Fibroblast of the aortic adventitia (primary cell): ENCODE measurements at places on chromosomes 11 and 22. TPM values are rescaled to one million over a fixed set of nuclear protein-coding genes. Genes with fewer than 3 reads are reported as not detected.

NXF1 gene
- 27.8 and 77.6 TPM in 2 replicates for total RNA-seq

ZPR1 gene
- 25.5 and 37.1 TPM in 2 replicates for total RNA-seq

NRXN2 gene
- 3.3 and 3.4 TPM in 2 replicates for total RNA-seq

NLRP14 gene
- 0.18 TPM in 1 of 2 replicates, not detected in the other for total RNA-seq

TIMP3 gene
- 153 and 329 TPM in 2 replicates for total RNA-seq

KCNJ1 gene
- total RNA-seq = 0.25 TPM in 1 of 2 replicates, not detected in the other

DNA sequence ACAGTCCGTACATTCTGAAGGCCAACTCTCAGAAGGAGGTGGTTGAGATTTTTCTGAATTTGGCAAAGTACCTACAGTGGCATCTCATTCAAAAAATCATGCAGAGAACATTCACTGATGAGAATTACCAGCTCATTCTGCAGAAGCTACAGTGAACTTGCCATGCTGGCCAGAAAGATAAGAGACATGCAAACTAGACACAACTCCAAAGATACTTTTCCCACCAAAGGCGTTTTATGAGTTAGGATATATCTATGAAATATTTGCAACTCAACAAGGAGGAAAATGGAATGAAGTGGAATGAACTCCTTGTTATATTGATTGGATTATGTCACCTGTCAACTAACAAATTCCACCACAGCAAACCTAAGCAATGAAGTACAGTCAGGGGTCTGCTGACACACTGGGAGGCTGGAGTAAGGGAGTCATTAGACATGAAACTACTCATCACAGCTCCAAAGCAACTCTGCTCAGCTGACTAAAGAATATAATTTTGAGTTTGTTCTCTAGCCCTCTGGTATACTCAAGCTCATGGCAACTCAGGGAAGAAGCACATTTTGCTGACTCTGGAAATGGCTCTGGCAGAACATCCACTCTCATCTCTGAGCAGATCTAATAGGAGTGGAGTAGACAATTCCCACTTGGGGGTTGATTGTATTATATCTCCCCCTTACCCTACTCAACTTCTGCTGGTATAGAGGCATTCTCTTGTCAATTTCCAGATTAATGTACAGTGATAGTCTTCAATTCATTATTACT, 22.9 kb downstream of the MAML2 start:
- DNase-seq = no peak

- peak; percentile 45 for DNase-seq
Measured at GRCh38 chr11:60925868-60926267, 1.6 kb downstream of the TMEM132A start.

- peak; percentile 32 for DNase-seq
Measured at GRCh38 chr22:49934160-49934890, 15.9 kb downstream of the CRELD2 start.

GRCh38 chr11:116595305-116595880, 177.4 kb downstream of the BUD13 start:
- DNase-seq = no peak

- peak; percentile 65 for DNase-seq
Measured at GRCh38 chr11:64086258-64087123, 50.8 kb downstream of the FLRT1 start.

- DNase-seq = peak; percentile 55
Measured at GRCh38 chr11:22624742-22625447, 728 bp downstream of the FANCF start.

- DNase-seq = no peak
Measured at GRCh38 chr11:44224867-44225501, 85.0 kb downstream of the ALX4 start.

- no peak for DNase-seq
Measured at GRCh38 chr22:28043266-28043665, 124.2 kb upstream of the PITPNB start.

GRCh38 chr22:48536541-48537342, 1290.9 kb downstream of the BRD1 start:
- no peak for DNase-seq

GRCh38 chr11:47553406-47553743, 443 bp upstream of the CELF1 start:
- DNase-seq = peak; percentile 39

- no peak for DNase-seq
Measured at GRCh38 chr11:112658431-112658878, 302.8 kb upstream of the NCAM1 start.

DNA sequence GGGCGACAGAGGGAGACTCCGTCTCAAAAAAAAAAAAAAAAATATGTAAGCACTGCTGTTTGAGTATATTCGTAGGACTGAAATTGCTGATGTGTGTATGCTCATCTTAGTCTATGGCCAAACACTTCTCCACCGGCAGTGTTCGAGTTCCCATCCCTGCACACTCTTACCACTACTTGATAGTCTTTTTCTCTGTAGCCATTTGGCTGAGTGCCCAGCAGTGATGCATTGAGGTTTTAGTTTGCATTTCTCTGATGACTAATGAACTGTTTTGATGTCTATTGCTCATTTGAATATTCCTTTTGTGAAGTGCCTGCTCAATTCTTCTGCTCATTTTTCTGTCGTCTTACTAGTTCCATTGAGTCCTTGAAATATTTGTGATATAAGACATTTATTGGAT, 1.9 kb downstream of the TIRAP start:
- DNase-seq = peak; percentile 94

DNA sequence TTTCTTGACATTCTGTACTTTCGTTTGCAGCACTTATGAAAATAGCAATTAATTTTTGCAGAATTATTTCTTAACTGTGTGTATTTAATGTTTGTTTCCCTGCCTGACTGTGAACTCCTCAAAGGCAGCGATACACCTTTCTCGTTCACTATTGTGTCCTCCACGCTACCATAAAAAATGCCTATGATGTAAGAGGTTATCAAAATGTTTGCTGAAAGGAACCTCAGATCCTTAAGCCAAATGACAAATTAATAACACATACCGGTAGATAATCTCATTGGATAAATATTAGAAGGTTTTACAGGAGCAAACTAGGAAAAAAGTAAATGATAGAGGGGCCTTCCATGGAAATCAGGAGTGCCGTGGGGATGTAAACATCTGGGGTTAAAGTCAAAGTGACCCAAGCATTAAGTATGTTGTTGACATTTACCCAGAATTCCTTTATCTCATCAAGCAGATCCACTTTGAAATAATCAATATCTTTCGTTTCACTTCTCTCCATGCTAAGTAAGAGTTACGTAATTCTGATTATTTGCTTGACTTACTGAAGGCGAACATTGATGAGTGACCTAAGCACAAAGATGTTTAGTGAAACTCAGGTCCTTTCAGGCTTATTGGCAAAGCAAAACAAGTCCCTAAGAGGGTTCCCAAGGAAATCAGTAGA, 2.6 kb upstream of the OOSP3 start:
- DNase-seq = no peak

DNA sequence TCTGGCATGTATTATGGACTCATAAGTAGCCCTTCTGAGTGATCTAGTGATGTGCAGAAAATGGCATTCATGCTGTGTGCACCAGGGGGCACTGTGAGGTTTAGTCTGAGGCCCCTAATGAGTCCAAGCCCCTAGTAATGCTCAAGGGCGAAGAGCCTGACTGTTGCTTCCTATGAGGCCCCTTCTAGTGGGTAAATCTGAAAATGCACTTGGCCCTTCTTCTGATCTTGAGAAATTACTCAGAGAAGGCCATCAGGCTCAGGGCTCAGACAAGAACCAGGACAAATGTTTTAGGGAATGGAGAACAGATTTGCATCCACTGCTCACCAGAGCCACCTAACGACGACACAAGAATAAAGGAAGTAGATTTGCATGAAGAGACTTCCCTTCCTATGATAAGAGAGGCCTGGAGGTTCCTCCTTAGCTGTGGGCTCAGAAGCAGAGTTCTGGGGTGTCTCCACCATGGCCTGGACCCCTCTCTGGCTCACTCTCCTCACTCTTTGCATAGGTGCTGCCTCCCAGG, 75.8 kb downstream of the GGTLC2 start:
- peak; percentile 51 for DNase-seq
